ENCODE measurements at places on chromosomes 4 and X.

- no peak for DNase-seq
These were observed 205.1 kb upstream of the TLL1 start for GRCh38 chr4:165667969-165668368.

GRCh38 chrX:14899607-14900006, 26.4 kb downstream of the MOSPD2 start:
- DNase-seq = peak; percentile 2

GRCh38 chr4:115969756-115970155, 856.3 kb upstream of the NDST4 start:
- no peak for DNase-seq

GRCh38 chr4:6550821-6551220, 24.2 kb upstream of the MAN2B2 start:
- no peak for DNase-seq

DNA sequence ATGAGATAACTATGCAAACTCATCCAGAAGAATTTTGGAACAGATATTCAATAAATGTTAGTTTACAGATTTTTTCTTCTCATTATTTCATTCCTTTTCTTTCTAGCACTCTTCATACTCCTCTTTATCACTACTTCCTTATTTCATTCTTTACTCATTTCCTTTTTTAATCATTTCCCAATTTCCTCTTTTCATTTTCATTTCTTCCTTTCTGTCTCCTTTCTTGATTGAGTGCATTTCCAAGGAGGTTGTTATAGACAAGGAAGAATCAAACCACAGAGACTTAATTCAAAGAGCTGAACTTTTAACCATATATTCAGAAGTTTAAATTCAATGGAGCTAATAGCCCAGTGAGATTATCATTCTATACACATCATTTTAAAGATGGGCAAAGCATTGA, 600.7 kb downstream of the ARAP2 start:
- DNase-seq = no peak

GRCh38 chr4:76764251-76764650, 133.7 kb downstream of the SOWAHB start:
- no peak for DNase-seq

GRCh38 chr4:85498068-85498733, 23.3 kb downstream of the ARHGAP24 start:
- no peak for DNase-seq
